ENCODE measurements at places on chromosomes 4 and X.
A peak's percentile ranks its signal among the peaks of the same experiment; 100 is the strongest.

- H3K36me3 ChIP-seq, result no peaks in the 10 kb centered on the region
- no peak overlapping the region for H3K4me3 ChIP-seq
- DNase-seq, result no peak
- peaks cover 2% of the 10 kb centered on the region for H3K4me1 ChIP-seq
- no peaks in the 10 kb centered on the region for H3K27me3 ChIP-seq
These were observed 126.5 kb downstream of the KIT start for GRCh38 chr4:54784161-54784671.

DNA sequence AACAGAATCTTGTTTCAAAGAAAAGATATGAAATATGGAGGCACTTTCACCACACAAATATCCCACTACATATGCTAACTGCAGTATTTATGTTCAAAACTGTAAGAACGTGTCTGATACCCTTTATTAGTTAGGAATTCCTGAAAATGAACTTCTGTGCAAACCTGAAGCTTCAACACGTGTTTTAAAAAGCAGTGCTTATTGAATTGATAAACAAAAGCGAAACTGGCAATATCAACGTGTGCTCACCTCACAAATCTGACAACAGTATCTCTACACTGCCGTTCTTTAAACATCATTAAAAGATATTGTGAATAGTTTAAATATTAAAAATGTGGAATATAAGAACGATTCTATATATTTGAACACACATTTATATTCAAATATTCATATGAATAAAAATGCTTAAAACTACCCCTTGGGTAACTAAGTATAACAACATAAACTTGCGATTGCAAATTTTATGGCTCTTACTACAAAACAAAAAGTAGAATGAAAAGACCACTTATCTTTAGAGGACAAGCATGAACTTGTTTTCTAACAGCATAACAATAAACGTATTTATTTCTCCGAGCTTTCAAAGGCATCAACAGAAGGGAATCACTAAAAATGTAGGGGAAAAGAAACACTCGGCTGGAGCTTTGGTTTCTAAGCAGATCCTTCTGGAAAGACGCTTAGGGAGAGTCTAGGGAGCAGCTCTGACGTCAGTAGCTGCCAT lies at the start of gene LRP2BP:
TSS of gene LRP2BP (minus strand) at position 687 of the 718 bp plus-strand sequence. CDS start 17,738 bp downstream, outside the sequence.
- peak within 1 kb of the TSS; percentile 83 for H3K4me3 ChIP-seq
- no peak for DNase-seq
- H3K4me1 ChIP-seq, result peaks cover 10% of the 10 kb centered on the region

GRCh38 chr4:128601991-128602695 lies 207.4 kb upstream of the JADE1 start:
- peaks cover 23% of the 10 kb centered on the region for H3K4me1 ChIP-seq
- DNase-seq, result no peak
- no peaks in the 10 kb centered on the region for H3K27me3 ChIP-seq
- H3K4me3 ChIP-seq, result no peak overlapping the region
- no peaks in the 10 kb centered on the region for H3K36me3 ChIP-seq

- H3K4me1 ChIP-seq, result peaks cover 15% of the 10 kb centered on the region
- no peaks in the 10 kb centered on the region for H3K27me3 ChIP-seq
- H3K27ac ChIP-seq, result no peak overlapping the region
- H3K4me3 ChIP-seq, result no peak overlapping the region
These were observed 236.0 kb upstream of the VCX3A start for GRCh38 chrX:6770936-6771335.
